A549 treated with DMSO at 1 μM for 4 hours (cell line): ENCODE measurements at places on chromosomes 16 and 17. TPM values are rescaled to one million over a fixed set of nuclear protein-coding genes. Genes with fewer than 3 reads are reported as not detected.

The MEOX1 gene
- not detected in 5 replicates for total RNA-seq

The DHRS7C gene
- total RNA-seq, result not detected in 5 replicates

The TMEM204 gene
- total RNA-seq, result not detected in 5 replicates

The JPH3 gene
- 1.6 to 2.2 TPM (median 2.1 TPM) in 5 replicates for total RNA-seq

The ACSM3 gene
- total RNA-seq, result 3.5 to 4.6 TPM (median 4.5 TPM) in 5 replicates

The FOXN1 gene
- total RNA-seq, result 0.02 to 0.05 TPM (median 0.03 TPM) in 3 of 5 replicates, not detected in the others

The NEK8 gene
- 4.1 to 4.9 TPM (median 4.5 TPM) in 5 replicates for total RNA-seq

The HAS3 gene
- 34.4 to 49.5 TPM (median 44.1 TPM) in 5 replicates for total RNA-seq

The CDH16 gene
- 0.15 to 0.26 TPM (median 0.16 TPM) in 5 replicates for total RNA-seq

The TBC1D3K gene
- total RNA-seq, result not detected in 5 replicates

The NTN1 gene
- 0.32 to 0.50 TPM (median 0.41 TPM) in 5 replicates for total RNA-seq

The PMFBP1 gene
- 0.07 to 0.21 TPM (median 0.11 TPM) in 5 replicates for total RNA-seq

The TBC1D28 gene
- total RNA-seq, result not detected in 5 replicates

The CDR2 gene
- total RNA-seq, result 40.1 to 50.6 TPM (median 45.7 TPM) in 5 replicates

The SLC7A6OS gene
- total RNA-seq, result 10.0 to 12.8 TPM (median 11.6 TPM) in 5 replicates

The MYO15A gene
- 0.16 to 0.43 TPM (median 0.26 TPM) in 5 replicates for total RNA-seq

The GRB7 gene
- 4.2 to 7.1 TPM (median 6.5 TPM) in 5 replicates for total RNA-seq

The MAF gene
- total RNA-seq, result 0.53 to 0.75 TPM (median 0.72 TPM) in 5 replicates

The MT1M gene
- not detected in 5 replicates for total RNA-seq

The GPR142 gene
- total RNA-seq, result not detected in 5 replicates

The PRSS22 gene
- total RNA-seq, result 2.5 to 4.1 TPM (median 3.0 TPM) in 5 replicates

The RDM1 gene
- total RNA-seq, result 2.1 to 4.0 TPM (median 3.1 TPM) in 5 replicates

The NAA60 gene
- total RNA-seq, result 49.6 to 58.4 TPM (median 51.1 TPM) in 5 replicates

The PABPN1L gene
- not detected in 5 replicates for total RNA-seq

The SLC2A4 gene
- total RNA-seq, result 0.13 to 0.27 TPM (median 0.16 TPM) in 5 replicates

The DBF4B gene
- 26.8 to 31.8 TPM (median 28.9 TPM) in 5 replicates for total RNA-seq

The MIEF2 gene
- 5.7 to 11.0 TPM (median 9.2 TPM) in 5 replicates for total RNA-seq

The C1QTNF8 gene
- total RNA-seq, result not detected in 5 replicates

The CNTD1 gene
- total RNA-seq, result 0.05 to 0.28 TPM (median 0.05 TPM) in 4 of 5 replicates, not detected in the other

The NOG gene
- 0.88 to 1.4 TPM (median 1.1 TPM) in 5 replicates for total RNA-seq

The TBC1D3E gene
- total RNA-seq, result not detected in 5 replicates

The CIITA gene
- total RNA-seq, result 0.05 to 0.14 TPM (median 0.11 TPM) in 4 of 5 replicates, not detected in the other

The PRR29 gene
- 0.52 to 0.95 TPM (median 0.70 TPM) in 5 replicates for total RNA-seq
